ENCODE measurements at places on chromosomes 3 and 15.

- no peak for DNase-seq
Measured at GRCh38 chr3:131605916-131606315, 103.1 kb upstream of the MRPL3 start.

GRCh38 chr3:37987751-37988179 lies 2.8 kb upstream of the VILL start:
- no peak for DNase-seq

DNA sequence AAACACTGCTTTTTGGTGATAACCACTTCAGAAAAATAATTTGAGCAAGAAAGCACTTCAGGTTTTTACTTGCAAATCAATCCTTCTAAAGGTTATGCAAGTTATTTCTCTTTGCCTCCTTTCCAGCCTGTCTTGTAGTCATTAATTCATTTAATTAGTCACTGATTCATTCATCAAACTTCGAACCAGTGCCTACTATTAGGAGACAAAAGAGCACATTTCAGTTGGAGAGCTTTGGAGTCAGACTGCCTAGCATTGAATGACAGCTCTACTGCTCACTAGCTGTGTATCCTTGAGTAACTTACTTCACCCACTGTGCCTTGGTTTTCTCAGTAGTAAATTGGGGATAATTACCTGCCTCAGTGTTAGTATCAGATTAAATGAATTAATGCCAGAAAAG lies 14.9 kb upstream of the LRRC58 start:
- DNase-seq = no peak

GRCh38 chr15:48936666-48937065 lies 27.1 kb downstream of the SHC4 start:
- DNase-seq = no peak

DNA sequence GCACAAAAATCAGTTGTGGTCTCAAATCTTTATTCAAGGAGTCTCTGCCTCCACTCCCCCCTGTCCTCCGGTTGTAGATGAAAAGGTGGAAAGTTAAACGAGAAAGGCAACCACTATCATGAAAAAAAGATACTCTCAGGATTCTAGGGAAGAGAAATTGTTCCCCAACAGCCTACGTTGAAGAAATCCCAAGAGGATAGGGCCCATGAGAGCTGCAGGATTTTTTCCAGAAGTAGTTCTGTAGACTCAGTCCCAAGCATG lies 14.3 kb downstream of the ZIC1 start:
- DNase-seq = no peak

DNA sequence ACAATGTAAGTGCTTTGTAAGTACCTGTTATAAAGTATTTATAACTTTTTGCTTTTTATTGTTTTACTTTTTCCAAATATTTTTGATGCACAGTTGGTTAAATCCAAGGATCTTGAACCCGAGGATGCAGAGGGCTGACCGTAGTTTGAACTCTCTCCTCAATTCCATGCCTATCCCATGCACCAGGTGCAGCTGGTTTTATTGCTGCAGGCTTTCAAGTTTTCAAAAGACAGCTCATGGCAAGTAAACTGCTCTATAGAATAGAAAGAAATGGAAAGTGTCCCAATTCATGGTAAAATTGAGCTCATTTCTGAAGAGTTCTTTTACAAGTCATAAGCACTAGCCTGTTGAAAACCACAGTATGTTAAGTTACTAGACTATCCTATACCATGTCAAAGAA lies 131.9 kb downstream of the TBC1D2B start:
- no peak for DNase-seq

DNA sequence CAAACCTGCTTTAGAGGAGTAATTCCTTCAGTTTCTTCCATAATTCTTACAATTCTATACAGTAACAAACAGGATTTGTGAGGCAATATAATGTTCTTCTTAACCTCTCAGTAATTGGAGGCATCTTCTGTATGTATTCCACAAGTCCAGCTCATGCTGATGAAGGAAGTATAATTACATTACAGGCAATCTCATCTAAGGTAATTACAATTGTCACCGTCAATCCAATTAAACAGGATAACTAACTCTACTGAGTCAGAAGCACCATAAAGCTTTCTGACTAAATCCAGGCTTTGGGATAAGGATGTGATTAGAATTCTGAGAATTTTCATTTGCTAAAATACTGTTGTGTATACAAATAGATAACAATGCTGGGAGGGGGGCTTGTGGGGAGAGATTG lies 115.2 kb upstream of the SEMA6D start:
- DNase-seq = no peak

DNA sequence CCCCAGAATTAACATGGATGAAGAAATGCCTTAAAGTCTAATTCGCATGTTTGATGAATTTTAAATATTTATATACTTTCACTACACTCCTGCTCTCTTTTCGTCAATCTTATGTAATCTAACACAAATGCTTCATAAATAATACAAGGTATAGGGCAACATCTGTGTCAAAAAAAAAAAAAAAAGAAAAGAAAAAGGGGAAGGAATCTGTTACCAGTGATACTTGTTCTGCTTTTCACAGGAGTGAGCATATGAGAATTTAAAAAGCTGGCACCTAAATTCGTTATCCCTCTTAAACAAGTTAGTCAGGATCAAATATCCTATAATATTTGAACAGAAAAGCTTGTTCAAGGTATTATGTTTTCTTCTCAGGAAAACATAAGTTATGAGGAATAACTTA lies 243.8 kb downstream of the KCNH8 start:
- DNase-seq = no peak
